ENCODE measurements at places on chromosomes 6 and 20. TPM values are rescaled to one million over a fixed set of nuclear protein-coding genes. Genes with fewer than 3 reads are reported as not detected.

Gene CFB
- 1.4 TPM for total RNA-seq

Gene ZSCAN9
- total RNA-seq = 15.1 TPM

Gene BEND6
- 1.5 TPM for total RNA-seq

Gene WFDC5
- not detected for total RNA-seq

Gene KIF25
- 1.1 TPM for total RNA-seq

Gene EIF6
- 157 TPM for total RNA-seq

Gene CDSN
- not detected for total RNA-seq

Gene WFDC9
- not detected for total RNA-seq

Gene E2F1
- total RNA-seq = 34.2 TPM

Gene GPR6
- not detected for total RNA-seq

Gene UBD
- 0.15 TPM for total RNA-seq

DNA sequence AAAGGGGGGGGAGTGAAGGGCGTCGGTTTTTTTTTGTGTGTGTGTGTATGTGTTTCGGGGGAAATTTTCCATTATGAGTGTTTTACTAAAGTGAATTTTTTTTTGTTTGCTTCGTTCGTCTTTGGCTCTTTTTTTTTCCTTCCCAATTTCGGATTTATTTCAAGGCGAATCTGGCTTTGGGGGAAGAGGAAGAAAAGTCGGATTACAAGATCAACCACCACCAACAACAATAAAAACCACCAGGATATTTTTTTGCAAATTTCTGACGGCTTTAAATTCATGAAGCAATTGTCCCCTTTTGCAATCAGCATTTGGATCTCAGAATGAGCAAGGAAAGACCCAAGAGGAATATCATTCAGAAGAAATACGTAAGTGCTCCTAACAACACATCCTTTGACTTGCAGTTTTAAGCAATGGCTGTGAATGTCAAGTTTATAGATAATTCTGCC is 372 bp downstream of the JARID2 start:
- peaks cover 29% of the 10 kb centered on the region for H3K36me3 ChIP-seq
- H3K4me1 ChIP-seq = peaks cover 54% of the 10 kb centered on the region
- peak overlapping the region; percentile 100 for H3K4me3 ChIP-seq
- H3K27me3 ChIP-seq = no peaks in the 10 kb centered on the region
- H3K27ac ChIP-seq = peak overlapping the region; percentile 98

GRCh38 chr6:49540614-49541013 is 9.9 kb upstream of the C6orf141 start:
- no peak overlapping the region for H3K4me3 ChIP-seq
- H3K27ac ChIP-seq = no peak overlapping the region
- H3K36me3 ChIP-seq = no peaks in the 10 kb centered on the region

- H3K4me1 ChIP-seq = peaks cover 25% of the 10 kb centered on the region
- peaks cover 8% of the 10 kb centered on the region for H3K36me3 ChIP-seq
- H3K27ac ChIP-seq = no peak overlapping the region
- no peak for DNase-seq
- H3K4me3 ChIP-seq = no peak overlapping the region
- no peaks in the 10 kb centered on the region for H3K27me3 ChIP-seq
These were observed 11.3 kb downstream of the FKBP5 start for GRCh38 chr6:35677456-35677855.

DNA sequence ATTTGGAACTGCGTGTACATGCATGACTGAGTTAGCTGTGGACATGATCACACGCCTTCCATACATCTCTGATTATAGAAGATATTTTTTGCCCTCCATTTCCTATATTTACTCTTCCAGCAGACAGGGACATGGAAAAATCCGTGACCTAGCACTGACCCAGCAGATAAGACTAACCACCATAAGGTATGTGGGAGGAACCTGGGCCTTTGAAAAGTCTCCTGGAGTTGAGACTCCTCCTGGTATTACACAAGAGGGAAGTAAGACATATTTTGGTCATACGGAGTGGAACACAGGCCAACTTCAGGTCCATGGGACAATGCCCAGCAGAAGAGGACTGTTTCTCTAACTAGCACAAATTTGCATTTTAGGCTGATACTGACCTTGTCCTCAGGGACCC is 13.7 kb upstream of the SIRPB1 start:
- H3K27me3 ChIP-seq = peaks cover 3% of the 10 kb centered on the region
- peaks cover 41% of the 10 kb centered on the region for H3K4me1 ChIP-seq
- no peak overlapping the region for H3K4me3 ChIP-seq
- no peak for DNase-seq
- H3K36me3 ChIP-seq = no peaks in the 10 kb centered on the region

DNA sequence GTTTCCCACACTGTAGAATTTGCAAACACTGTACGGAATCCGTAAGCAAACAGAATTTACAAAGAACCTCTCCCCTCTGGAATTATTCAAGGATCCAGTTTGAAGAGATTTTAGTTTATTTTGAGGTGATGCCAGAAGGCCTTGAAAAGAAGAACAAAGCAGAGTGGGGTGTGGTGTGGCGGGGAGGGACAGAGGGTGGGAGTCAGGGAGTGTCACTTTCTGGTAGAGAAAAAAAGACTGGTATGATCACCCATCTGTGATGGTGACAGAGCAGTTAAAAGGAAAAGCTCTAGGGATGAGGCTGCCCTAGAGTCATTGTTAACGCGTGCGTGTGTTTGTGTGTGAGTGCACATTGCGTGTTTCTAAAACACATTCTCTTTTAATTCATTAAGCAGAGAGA is 97.0 kb upstream of the F13A1 start:
- H3K27me3 ChIP-seq = no peaks in the 10 kb centered on the region
- no peak for DNase-seq
- no peak overlapping the region for H3K4me3 ChIP-seq
- no peaks in the 10 kb centered on the region for H3K4me1 ChIP-seq
- H3K36me3 ChIP-seq = no peaks in the 10 kb centered on the region

GRCh38 chr6:136546331-136546730 is 3.9 kb downstream of the MAP7 start:
- peaks cover 66% of the 10 kb centered on the region for H3K4me1 ChIP-seq
- peak overlapping the region; percentile 7 for H3K27ac ChIP-seq
- H3K4me3 ChIP-seq = no peak overlapping the region

DNA sequence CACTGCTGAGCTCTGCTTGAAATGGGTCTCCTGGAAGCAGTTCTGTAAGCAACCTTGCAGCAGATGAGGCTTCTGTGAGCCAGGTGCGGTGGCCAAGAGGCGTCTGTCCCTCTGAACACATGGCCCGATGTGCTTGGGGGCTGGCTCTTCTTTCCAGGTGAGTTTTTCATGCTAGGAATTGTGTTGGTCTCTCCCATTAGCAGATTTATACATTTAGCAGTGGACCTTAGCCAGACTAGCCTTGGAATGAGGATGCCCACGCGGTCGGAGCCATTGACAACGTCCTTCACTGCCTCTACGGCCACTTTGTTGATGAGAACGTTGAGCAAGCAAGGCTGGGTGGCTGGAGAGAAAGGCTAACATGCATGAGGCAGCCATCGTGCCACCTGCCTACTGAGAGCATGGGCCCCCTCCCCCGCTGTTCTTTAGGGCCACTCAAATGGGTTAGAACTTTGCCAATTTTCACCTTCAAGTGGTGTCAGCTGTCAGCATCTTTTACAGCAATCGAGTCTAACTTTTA is 33.5 kb downstream of the ERMARD start:
- no peak overlapping the region for H3K4me3 ChIP-seq
- H3K4me1 ChIP-seq = peaks cover 9% of the 10 kb centered on the region
- peaks cover 11% of the 10 kb centered on the region for H3K27me3 ChIP-seq
- H3K36me3 ChIP-seq = peaks cover 21% of the 10 kb centered on the region
- H3K27ac ChIP-seq = no peak overlapping the region

DNA sequence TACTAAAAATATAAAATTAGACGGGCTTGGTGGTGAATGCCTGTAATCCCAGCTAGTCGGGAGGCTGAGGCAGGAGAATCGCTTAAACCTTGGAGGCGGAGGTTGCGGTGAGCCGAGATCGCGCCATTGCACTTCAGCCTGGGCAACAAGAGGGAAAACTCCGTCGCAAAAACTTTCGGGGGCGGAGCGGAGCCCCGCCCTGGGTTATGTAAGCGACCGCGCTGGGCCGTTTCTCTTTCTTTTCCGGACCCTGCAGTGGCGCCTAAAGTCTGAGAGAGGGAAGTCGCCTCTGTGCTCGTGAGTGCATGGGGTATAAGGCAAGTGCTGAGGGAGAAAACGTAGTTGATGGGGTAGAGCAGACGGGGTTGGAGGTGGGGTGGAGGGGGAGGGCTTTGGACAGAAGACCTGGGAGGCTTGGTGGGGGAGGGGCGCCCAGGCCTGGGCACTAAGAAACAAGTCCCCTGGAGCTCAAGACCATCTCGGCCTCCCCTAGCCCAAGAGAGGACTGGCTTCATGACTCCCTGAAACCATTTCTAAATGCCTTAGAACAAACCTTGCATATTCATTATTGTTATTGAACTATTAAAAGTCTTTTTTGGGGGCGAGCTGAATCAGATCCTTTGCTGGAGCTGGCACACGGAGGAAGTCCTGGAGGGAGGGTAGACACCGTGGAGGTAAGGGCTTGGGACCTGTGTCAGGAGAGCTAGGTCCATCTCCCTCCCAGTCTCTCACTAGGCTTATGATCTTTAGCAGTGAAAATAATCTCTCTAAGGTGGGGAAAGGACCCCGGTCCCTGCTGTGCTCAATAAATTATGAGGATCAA is 2.7 kb upstream of the MICA start:
- H3K4me1 ChIP-seq = peaks cover 52% of the 10 kb centered on the region
- peaks cover 25% of the 10 kb centered on the region for H3K27me3 ChIP-seq
- peaks cover 14% of the 10 kb centered on the region for H3K36me3 ChIP-seq
- peak overlapping the region; percentile 98 for H3K4me3 ChIP-seq
- peak; percentile 73 for DNase-seq
- peak overlapping the region; percentile 95 for H3K27ac ChIP-seq

- H3K27me3 ChIP-seq = no peaks in the 10 kb centered on the region
- DNase-seq = peak; percentile 65
- H3K4me3 ChIP-seq = no peak overlapping the region
These were observed 50.1 kb downstream of the CYP24A1 start for GRCh38 chr20:54123587-54124180.

DNA sequence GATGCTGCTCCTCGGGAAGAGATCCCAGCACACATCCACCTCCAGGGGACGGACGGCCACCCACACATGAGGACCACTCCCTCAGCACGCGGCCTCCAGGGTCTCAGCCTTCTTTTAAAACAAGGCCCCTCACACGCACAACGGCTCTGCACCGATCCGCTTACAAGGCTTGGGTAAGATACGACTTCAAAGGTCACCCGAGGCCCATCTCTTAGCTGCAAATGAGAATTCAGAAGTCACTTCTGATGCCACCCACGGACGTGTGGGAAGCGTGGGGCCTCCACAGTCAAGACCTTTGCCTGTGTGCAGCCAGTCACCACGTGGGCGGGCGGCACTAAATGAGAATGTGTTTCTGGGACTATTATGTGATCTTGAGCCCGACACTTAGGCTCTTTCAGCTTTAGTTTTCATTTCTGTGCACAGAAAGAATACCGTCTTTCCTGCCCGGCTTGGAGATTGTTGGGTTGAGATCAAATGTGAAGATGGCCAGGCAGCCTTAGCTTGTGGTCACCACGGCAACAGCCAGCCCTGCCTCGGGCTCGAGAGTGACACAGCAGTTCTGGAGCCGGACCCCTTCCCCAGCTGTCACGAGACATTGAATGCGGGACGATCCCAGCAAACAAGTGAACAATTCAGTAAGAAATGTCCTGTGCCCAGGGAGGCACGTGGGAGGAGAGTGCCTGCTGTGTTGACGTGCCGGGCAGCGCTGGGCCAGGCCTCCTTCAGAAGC is 91.6 kb downstream of the RAMACL start:
- peaks cover 4% of the 10 kb centered on the region for H3K4me1 ChIP-seq
- no peaks in the 10 kb centered on the region for H3K27me3 ChIP-seq
- H3K27ac ChIP-seq = no peak overlapping the region
- H3K4me3 ChIP-seq = no peak overlapping the region
- peaks cover 5% of the 10 kb centered on the region for H3K36me3 ChIP-seq

DNA sequence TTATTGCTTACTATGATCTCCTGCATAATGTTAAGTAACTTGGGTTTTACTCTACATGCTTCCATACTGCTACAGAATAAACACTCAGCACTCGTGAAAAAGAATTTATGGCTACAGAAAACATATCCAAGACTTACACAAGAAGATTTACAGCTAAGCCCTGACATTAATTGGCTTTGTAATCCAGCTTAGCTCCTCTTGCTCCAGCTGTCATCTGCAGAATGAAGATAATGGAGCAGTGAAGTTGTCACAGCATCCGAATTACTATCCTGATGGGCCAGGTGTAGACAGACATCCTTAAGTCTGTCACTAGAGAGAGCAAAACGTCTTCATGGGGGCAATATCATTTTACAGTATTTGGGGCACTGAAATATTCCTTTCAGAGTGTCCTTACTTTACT is 155.3 kb downstream of the PRKN start:
- 0 out of 2 replicates have a peak, but pooled peaks cover 8% of the 10 kb centered on the region for H3K36me3 ChIP-seq
- no peaks in the 10 kb centered on the region for H3K27me3 ChIP-seq
- no peak overlapping the region for H3K4me3 ChIP-seq
- DNase-seq = no peak
- no peak overlapping the region for H3K27ac ChIP-seq

- peaks cover 27% of the 10 kb centered on the region for H3K36me3 ChIP-seq
- peaks cover 88% of the 10 kb centered on the region for H3K4me1 ChIP-seq
- peak overlapping the region; percentile 45 for H3K4me3 ChIP-seq
These were observed 9.9 kb downstream of the BCL2L1 start for GRCh38 chr20:31712564-31713311.

DNA sequence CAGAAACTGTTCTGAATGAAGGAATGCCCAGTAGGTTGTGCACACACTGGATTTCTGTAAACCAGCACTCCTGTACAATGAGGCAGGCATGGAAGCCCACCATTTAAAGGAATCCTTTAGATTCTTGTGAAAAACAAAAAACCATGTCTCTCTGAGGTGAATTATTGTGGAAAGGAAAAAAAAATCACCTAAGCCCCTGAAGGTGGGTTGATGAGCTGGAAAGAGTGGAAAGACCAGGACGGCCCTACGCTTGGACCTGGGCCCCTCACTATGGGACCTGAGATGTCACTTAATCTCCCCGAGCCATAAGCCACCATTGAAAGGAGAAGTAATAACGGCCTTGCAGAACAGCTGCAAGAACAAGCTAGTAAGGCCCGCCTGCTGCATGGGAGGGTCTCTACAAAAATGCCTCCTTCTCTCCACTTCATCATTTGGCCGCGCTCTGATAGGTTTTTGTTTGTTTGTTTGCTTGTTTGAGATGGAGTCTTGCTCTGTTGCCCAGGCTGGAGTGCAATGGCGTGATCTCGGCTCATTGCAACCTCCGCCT is 68.8 kb downstream of the RAB44 start:
- no peaks in the 10 kb centered on the region for H3K27me3 ChIP-seq
- H3K4me3 ChIP-seq = no peak overlapping the region
- peaks cover 17% of the 10 kb centered on the region for H3K4me1 ChIP-seq

GRCh38 chr6:153449279-153449678 is 318.2 kb upstream of the RGS17 start:
- H3K4me1 ChIP-seq = peaks cover 24% of the 10 kb centered on the region
- no peak overlapping the region for H3K27ac ChIP-seq
- no peak overlapping the region for H3K4me3 ChIP-seq
- peaks cover 21% of the 10 kb centered on the region for H3K36me3 ChIP-seq
- H3K27me3 ChIP-seq = no peaks in the 10 kb centered on the region

GRCh38 chr6:154306696-154307095 is 49.9 kb downstream of the IPCEF1 start:
- H3K36me3 ChIP-seq = peaks cover 13% of the 10 kb centered on the region
- no peaks in the 10 kb centered on the region for H3K27me3 ChIP-seq
- DNase-seq = no peak
- H3K27ac ChIP-seq = no peak overlapping the region

GRCh38 chr6:117956386-117956785 is 49.3 kb downstream of the SLC35F1 start:
- no peak overlapping the region for H3K4me3 ChIP-seq
- no peaks in the 10 kb centered on the region for H3K36me3 ChIP-seq
- peaks cover 12% of the 10 kb centered on the region for H3K4me1 ChIP-seq
- no peaks in the 10 kb centered on the region for H3K27me3 ChIP-seq

All from WTC11 (cell line).